ENCODE measurements at places on chromosomes 4 and X.

- no peak for DNase-seq
Observed at GRCh38 chrX:131816551-131817136, 206.5 kb upstream of the STK26 start.

GRCh38 chrX:16096141-16096540 is 27.2 kb upstream of the GRPR start:
- DNase-seq: no peak

GRCh38 chr4:178664621-178665020 is 1222.4 kb upstream of the AGA start:
- no peak for DNase-seq

GRCh38 chr4:62835631-62836030 is 1573.6 kb downstream of the TECRL start:
- no peak for DNase-seq

DNA sequence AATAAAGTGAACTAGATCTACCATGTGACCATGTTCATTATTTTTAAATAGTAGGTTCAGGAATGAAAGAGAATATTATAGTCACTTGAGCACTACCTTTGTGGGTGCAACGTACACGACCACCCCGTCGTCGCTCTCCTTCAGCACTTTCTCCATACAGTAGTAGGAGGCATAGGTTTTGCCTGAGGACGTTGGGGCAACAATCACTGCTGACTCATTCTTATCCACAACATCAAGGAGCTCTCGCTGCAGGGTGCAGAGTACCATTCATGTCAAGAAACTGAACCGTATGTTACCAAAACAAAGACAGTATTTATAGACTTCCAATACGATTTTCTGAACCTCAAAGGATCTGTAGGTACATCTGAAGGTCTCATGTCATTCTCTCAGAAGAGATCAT is 44.7 kb downstream of the DDX60 start:
- DNase-seq: no peak

- no peak for DNase-seq
Observed at GRCh38 chrX:150159537-150159936, 203.6 kb upstream of the MAMLD1 start.

- no peak for DNase-seq
Observed at GRCh38 chr4:168876106-168876505, 133.9 kb downstream of the CBR4 start.

- DNase-seq: no peak
Observed at GRCh38 chr4:26377328-26378311, 56.8 kb downstream of the RBPJ start.

DNA sequence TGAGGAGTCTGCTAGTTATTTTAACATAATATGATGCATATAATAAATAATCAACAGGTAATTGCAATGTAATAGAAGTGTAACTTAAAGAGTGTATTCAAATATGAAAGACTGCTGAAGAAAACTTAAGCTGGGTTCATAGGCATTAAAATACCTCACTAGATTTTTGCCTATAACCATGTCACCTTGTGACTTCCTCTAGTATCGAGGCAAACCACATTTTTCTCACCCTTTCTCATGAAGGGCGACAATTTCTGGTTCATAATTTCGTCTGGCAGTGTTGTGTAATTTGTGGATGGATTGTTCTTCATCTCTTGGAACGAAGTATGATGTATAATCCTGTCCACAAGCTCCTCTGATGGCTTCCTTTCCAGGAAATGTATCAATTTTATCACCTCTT is 16.0 kb downstream of the SULT1E1 start:
- no peak for DNase-seq

DNA sequence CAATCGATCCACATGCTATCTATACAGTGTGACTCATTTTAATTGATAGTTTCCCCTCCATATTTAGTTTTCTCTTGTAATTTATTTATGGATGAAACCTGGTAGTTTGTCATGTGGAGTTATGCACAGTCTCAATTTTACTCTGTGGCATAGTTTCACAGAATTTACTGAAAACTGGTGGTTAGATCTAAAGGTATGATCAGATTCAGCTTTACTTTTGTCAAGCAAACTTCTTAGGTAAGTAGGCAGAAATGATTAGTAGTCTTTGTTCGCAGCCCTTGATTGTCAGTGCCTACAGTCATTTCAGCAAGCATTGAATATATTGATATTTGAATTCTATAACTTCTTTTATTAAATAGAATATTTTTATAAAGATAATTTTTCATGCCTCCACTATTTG is 2.5 kb downstream of the ADD1 start:
- no peak for DNase-seq

- DNase-seq: no peak
Observed at GRCh38 chr4:57490520-57491255, 380.5 kb upstream of the IGFBP7 start.

- no peak for DNase-seq
Observed at GRCh38 chr4:57314636-57315035, 204.5 kb upstream of the IGFBP7 start.

DNA sequence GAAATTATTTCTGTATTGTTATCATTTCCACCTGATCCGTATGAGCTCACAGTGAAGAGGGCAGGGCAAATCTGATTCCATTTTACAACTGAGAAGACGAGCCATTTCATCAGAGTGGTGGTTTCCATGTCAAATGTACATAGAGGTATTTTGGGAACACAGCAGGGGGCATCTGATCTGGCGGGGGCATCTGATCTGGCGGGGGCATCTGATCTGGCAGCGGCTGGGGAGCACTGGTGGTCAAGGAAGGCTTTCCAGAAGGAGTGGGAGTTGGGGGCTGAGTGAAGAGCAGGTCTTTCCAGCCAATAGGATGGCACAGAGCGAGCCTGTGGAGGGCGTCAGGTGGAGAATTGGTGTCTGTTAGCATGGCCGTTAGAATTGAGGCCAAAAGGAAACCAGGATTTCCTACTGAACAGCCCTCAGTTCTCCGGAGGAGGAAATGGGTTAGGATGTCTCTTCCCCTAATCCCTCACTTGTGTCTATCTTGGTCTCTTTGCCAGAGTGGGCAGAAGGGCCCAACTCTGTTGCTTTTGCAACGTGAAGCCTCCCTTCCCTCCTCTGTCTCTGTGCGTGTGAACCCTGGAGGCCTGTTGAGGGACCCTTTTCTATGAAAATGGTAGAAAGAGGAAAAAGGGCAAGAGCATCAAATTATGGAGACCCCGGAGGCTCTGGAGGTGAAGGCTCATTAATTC is 41.3 kb downstream of the RHOH start:
- no peak for DNase-seq

GRCh38 chr4:115360431-115360830 is 247.0 kb upstream of the NDST4 start:
- no peak for DNase-seq

DNA sequence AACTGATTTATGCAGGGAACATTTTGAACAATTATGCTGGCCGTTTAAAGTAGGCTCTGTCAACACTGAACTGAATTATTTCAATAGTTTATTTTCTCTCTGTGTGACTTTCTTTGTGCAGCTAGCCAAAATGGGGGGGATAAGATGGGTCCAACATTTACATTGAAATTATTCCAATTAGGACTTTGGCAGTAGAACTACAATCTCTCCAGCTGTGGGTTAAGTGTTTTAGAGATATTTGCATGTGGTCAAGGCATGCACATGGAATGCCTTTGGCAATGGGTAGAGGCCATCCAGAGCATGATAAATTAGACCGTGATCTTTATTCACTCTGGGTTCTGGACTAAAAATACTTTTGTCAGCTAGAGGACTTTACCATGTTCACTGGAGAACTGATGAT is 107.9 kb upstream of the ELOVL6 start:
- no peak for DNase-seq

- DNase-seq: no peak
Observed at GRCh38 chrX:45515262-45516215, 314.9 kb upstream of the DIPK2B start.

- DNase-seq: no peak
Observed at GRCh38 chr4:131337936-131338335, 1811.2 kb upstream of the PCDH10 start.

DNA sequence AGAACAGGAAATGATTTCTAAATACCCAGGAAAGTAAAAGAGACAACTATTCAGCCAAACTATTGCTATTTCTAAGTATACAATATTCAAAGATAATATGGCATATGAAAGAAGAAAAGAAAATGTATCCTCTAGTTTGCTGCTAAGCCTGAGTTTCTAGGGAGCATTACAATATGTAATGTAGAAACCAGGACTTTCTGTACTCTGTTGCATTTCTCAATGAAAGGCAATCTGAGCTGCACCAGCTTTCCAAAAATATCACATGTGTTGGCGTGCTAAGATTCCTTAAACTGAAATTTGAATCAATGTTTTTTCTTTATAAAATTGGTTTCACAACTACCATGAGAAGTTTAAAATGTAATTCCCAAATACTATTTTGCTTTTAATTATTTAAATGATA is 129.6 kb downstream of the ANK2 start:
- DNase-seq: no peak

GRCh38 chr4:103099691-103100392 is at the start of gene BDH2:
Gene BDH2, minus strand, starts transcription at chr4:103099834. Its CDS starts 3,580 bp downstream, at chr4:103096254.
- no peak for DNase-seq

- no peak for DNase-seq
Observed at GRCh38 chr4:74671080-74671698, 123.1 kb downstream of the BTC start.

GRCh38 chrX:11540532-11541377 is 125.0 kb downstream of the ARHGAP6 start:
- peak; percentile 67 for DNase-seq

GRCh38 chrX:20061855-20062254 is 54.9 kb downstream of the MAP7D2 start:
- DNase-seq: no peak

GRCh38 chr4:117429061-117429460 is 343.7 kb upstream of the TRAM1L1 start:
- DNase-seq: no peak

DNA sequence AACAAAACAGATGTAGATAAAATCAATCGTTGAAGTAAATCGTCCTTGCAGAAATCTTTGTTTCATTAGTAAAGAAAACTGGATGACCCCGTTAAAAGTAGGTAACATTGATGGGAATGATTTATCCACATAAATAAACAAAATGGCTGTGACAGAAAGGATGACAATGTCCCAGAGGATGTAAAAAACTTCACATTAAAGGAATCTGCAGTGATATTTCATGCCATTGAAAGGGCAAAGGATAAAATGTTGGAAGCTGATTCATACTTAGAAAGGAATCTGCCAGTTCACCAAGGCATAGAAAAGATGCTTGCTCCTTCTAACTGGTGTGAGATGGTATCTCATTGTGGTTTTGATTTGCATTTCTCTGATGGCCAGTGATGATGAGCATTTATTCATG is 24.2 kb upstream of the EPGN start:
- no peak for DNase-seq

- no peak for DNase-seq
Observed at GRCh38 chr4:39719804-39720580, 22.1 kb downstream of the UBE2K start.

DNA sequence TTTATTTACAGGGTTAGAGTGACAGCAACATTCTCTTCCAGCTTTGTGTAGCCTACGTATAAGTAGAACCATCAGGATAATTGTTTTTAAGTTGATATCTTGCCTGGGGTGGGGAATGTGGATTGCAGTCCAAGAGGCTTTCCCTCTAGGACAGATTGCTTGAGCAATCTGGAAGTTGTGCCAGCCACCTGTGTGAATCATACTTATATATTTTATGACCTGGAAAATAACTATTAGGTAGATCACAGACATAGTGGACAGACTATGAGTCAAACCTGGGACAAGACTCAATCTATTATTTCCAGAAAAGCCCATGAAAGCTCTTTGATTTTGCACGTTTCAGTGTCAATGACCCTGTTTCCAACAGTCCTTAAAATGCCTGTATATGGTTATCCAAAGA is 98.9 kb downstream of the TLL1 start:
- DNase-seq: no peak

GRCh38 chr4:159871141-159871540 is 768.3 kb downstream of the RAPGEF2 start:
- no peak for DNase-seq

DNA sequence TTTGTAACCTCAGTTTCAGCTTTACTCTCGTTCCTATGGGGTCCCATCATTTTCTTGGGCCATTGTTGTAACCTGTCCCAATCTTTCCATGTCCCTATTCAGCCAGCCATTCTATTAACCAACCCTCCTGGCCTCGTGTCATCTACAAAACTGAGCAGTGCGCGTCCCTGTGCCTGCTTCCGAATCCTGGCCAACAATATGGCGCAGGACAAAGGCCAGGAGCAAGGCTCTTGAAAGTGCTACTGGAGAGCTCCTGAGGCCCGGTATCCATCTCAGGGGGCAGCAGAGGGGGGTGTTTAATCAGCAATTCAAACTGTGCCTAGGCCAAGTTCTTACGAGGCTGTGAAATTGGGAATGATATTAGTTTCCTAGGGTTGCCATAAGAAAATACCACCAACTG is 41.2 kb upstream of the APLN start:
- DNase-seq: no peak

- DNase-seq: no peak
Observed at GRCh38 chr4:79865201-79865597, 207.8 kb downstream of the ANTXR2 start.

- DNase-seq: no peak
Observed at GRCh38 chr4:184790826-184791225, 34.9 kb downstream of the ACSL1 start.

DNA sequence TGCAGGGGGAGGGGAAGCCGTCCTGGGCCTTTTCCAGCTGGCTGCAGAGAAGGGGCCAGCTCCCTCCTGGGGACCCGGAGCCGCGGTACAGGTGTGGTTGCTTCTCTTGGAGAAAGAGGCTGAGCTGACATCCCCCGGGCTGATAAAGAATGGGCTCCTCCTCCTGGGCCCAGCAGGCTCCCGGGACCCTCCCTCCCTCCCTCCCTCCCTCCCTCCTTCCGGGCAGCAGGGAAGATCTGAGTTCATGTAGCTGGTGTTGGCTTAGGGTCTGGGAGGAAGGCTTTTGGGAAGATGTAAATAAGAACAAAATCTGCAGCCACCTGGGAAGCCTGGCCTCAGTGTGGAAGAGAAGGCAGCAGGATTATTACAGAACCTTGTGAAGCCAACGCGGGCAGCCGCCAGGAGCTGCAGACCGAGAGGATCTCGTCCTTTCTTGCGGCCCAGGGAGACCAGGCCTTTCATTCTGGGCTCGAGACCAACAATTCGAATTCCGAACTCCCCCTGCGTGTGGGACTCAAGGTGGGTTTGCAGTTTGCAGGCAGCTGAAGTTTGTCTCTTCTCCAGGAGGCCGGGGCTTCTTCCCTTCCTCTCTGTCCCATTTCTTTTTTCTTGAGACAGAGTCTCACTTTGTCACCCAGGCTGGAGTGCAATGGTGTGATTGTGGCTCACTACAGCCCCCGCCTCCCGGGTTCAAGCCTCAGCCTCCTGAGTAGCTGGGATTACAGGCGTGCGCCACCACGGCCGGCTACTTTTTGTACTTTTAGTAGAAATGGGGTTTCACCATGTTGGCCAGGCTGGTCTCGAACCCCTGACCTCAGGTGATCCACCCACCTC is at the start of gene PLCXD1:
TSS of gene PLCXD1 (plus strand) at position 216 of the 834 bp plus-strand sequence. CDS start 2,807 bp downstream, outside the sequence.
- DNase-seq: peak; percentile 79

GRCh38 chr4:74375824-74376426 is 11.0 kb downstream of the EREG start:
- DNase-seq: no peak
